ENCODE measurements at places on chromosomes 5 and 9. TPM values are rescaled to one million over a fixed set of nuclear protein-coding genes. Genes with fewer than 3 reads are reported as not detected.

Gene NTRK2
- polyA plus RNA-seq = 97.1 TPM

Gene ITGA2
- polyA plus RNA-seq = 23.9 TPM

Gene GARIN3
- not detected for polyA plus RNA-seq

Gene CMBL
- polyA plus RNA-seq = 44.3 TPM

Gene SLC6A7
- polyA plus RNA-seq = 0.17 TPM

Gene MLANA
- polyA plus RNA-seq = 1.1 TPM

Gene SOX30
- 0.68 TPM for polyA plus RNA-seq

Gene PDE8B
- polyA plus RNA-seq = 5.0 TPM

Gene SLC36A3
- not detected for polyA plus RNA-seq

Gene GFI1B
- 0.91 TPM for polyA plus RNA-seq

Gene PCDH1
- 24.8 TPM for polyA plus RNA-seq

Gene TMEM174
- polyA plus RNA-seq = 22.4 TPM

Gene ACTL7B
- polyA plus RNA-seq = not detected

Gene WDR38
- 0.44 TPM for polyA plus RNA-seq

Gene PFN3
- 6.2 TPM for polyA plus RNA-seq

Gene SPINK5
- 0.47 TPM for polyA plus RNA-seq

Gene CD180
- 0.97 TPM for polyA plus RNA-seq

Gene PCDHB8
- 2.1 TPM for polyA plus RNA-seq

Gene FGD3
- 6.2 TPM for polyA plus RNA-seq

Gene MAP1B
- 16.2 TPM for polyA plus RNA-seq

Gene SV2C
- polyA plus RNA-seq = 0.13 TPM

Gene ANKRD33B
- 1.6 TPM for polyA plus RNA-seq

Gene NUDT2
- 30.5 TPM for polyA plus RNA-seq

Gene SCGB3A1
- polyA plus RNA-seq = 2.1 TPM

Gene OR5C1
- not detected for polyA plus RNA-seq

Gene OSMR
- polyA plus RNA-seq = 6.9 TPM

Gene MAMDC2
- polyA plus RNA-seq = 7.3 TPM

Gene PCDHB9
- 4.5 TPM for polyA plus RNA-seq

Gene TTC23L
- 2.6 TPM for polyA plus RNA-seq

Gene OTP
- polyA plus RNA-seq = not detected
